ENCODE measurements at places on chromosomes 16 and 17. TPM values are rescaled to one million over a fixed set of nuclear protein-coding genes. Genes with fewer than 3 reads are reported as not detected.

SLC2A4 gene
- polyA plus RNA-seq, result 0.12 TPM

CDK3 gene
- polyA plus RNA-seq, result 9.7 TPM

SOX9 gene
- polyA plus RNA-seq, result not detected

MPP2 gene
- polyA plus RNA-seq, result 1.4 TPM

DNA sequence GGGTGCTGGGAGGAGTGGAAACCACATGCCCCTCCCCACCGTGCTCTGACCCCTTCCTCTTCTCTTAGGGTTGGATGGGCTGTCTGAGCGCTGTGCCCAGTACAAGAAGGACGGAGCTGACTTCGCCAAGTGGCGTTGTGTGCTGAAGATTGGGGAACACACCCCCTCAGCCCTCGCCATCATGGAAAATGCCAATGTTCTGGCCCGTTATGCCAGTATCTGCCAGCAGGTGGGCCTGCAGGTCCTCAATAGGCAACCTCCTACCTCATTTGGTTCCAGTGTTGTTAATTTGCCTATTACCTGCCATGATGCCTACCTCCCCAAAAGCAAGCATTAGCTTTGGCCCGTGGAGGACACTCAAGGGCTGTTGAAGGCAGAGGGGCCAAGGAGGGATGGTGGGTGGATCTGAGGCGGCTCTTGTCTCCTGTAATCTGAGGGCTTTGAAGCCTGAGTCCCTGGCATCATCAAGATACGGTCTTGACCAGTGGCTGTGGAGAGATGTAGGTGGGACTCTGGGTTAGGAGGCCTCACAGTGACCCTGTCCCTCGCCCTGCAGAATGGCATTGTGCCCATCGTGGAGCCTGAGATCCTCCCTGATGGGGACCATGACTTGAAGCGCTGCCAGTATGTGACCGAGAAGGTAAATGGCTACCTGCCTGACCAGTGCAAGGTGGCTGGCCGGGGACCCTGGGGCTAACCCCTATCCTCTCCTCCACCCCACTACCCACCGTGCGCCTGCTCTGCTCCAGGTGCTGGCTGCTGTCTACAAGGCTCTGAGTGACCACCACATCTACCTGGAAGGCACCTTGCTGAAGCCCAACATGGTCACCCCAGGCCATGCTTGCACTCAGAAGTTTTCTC, 3.4 kb downstream of the ALDOA start:
- peaks cover 24% of the 10 kb centered on the region for H3K36me3 ChIP-seq
- no peaks in the 10 kb centered on the region for H3K27me3 ChIP-seq
- no peak overlapping the region for H3K4me3 ChIP-seq
- DNase-seq, result peak; percentile 46

GRCh38 chr17:32319548-32319905, 22.4 kb downstream of the C17orf75 start:
- H3K36me3 ChIP-seq, result no peaks in the 10 kb centered on the region
- no peak overlapping the region for H3K4me3 ChIP-seq
- no peaks in the 10 kb centered on the region for H3K4me1 ChIP-seq
- H3K27me3 ChIP-seq, result peaks cover 8% of the 10 kb centered on the region
- H3K27ac ChIP-seq, result no peak overlapping the region
- DNase-seq, result peak; percentile 57

- no peak for DNase-seq
- no peaks in the 10 kb centered on the region for H3K4me1 ChIP-seq
- H3K27me3 ChIP-seq, result no peaks in the 10 kb centered on the region
- H3K27ac ChIP-seq, result no peak overlapping the region
Measured at GRCh38 chr16:51509336-51509735, 358.3 kb upstream of the SALL1 start.

GRCh38 chr16:54360681-54361080, 74.1 kb upstream of the IRX3 start:
- no peak overlapping the region for H3K27ac ChIP-seq
- no peaks in the 10 kb centered on the region for H3K36me3 ChIP-seq
- no peak for DNase-seq
- H3K4me3 ChIP-seq, result no peak overlapping the region
- no peaks in the 10 kb centered on the region for H3K27me3 ChIP-seq
- no peaks in the 10 kb centered on the region for H3K4me1 ChIP-seq

DNA sequence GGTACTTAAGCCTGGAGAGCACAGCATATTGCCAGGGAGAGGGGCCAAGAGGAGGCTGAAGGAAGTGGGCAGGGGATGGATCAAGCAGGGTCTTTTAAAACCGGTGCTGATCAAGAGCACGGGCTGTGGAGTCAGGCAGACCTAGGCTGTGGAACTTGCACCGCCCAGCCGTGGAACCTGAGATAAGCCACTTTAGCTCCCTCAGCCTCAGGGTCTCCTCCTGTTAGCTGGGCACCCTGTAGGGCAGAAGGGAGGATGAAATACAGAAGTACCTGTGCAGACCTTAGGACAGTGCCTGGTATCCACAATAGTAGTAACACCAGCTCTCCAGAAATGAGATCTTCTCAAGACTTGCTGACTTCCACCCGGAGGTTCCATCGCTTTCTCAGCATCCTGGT, 9.3 kb downstream of the ODAD4 start:
- no peak overlapping the region for H3K27ac ChIP-seq
- DNase-seq, result no peak

GRCh38 chr16:16176328-16176727, 47.0 kb downstream of the ABCC6 start:
- H3K27ac ChIP-seq, result no peak overlapping the region
- DNase-seq, result no peak
- no peaks in the 10 kb centered on the region for H3K4me1 ChIP-seq
- no peak overlapping the region for H3K4me3 ChIP-seq
- H3K27me3 ChIP-seq, result peaks cover 2% of the 10 kb centered on the region
- H3K36me3 ChIP-seq, result no peaks in the 10 kb centered on the region

CTRB2 gene
- not detected for polyA plus RNA-seq

TNP2 gene
- not detected for polyA plus RNA-seq

CMTM1 gene
- 3.0 TPM for polyA plus RNA-seq

FN3K gene
- 2.0 TPM for polyA plus RNA-seq

DNA sequence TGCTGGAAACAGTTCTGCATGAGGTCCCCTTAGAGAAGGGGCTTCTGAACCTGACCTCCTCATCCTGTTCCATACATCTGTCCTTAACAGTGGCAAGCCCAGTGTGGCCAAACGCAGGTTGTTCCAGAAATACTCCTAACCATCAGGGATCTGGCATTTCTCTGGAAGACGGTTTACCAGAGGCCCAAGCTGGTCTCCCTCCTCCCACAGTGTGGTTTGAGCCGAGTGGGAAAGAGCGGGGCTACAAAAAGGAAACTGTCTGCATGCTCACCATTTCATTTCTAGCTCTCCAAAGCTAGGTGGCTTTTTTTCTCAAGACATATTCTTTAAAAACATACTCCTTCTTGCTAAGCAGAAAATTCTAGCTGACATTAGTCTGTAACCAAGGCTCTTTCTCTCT, 6.0 kb downstream of the MXRA7 start:
- peaks cover 21% of the 10 kb centered on the region for H3K4me1 ChIP-seq
- no peaks in the 10 kb centered on the region for H3K36me3 ChIP-seq
- no peak for DNase-seq
- H3K27me3 ChIP-seq, result no peaks in the 10 kb centered on the region
- H3K27ac ChIP-seq, result no peak overlapping the region

- H3K27ac ChIP-seq, result peak overlapping the region; percentile 8
- H3K27me3 ChIP-seq, result no peaks in the 10 kb centered on the region
- DNase-seq, result peak; percentile 55
- peaks cover 20% of the 10 kb centered on the region for H3K4me1 ChIP-seq
- no peak overlapping the region for H3K4me3 ChIP-seq
- H3K36me3 ChIP-seq, result peaks cover 6% of the 10 kb centered on the region
Measured at GRCh38 chr17:45440161-45440778, 7.6 kb upstream of the ARHGAP27 start.

GRCh38 chr17:57097832-57098421, 12.9 kb downstream of the AKAP1 start:
- H3K27ac ChIP-seq, result no peak overlapping the region
- no peaks in the 10 kb centered on the region for H3K4me1 ChIP-seq
- no peak overlapping the region for H3K4me3 ChIP-seq
- H3K36me3 ChIP-seq, result no peaks in the 10 kb centered on the region
- no peaks in the 10 kb centered on the region for H3K27me3 ChIP-seq
- peak; percentile 47 for DNase-seq

DNA sequence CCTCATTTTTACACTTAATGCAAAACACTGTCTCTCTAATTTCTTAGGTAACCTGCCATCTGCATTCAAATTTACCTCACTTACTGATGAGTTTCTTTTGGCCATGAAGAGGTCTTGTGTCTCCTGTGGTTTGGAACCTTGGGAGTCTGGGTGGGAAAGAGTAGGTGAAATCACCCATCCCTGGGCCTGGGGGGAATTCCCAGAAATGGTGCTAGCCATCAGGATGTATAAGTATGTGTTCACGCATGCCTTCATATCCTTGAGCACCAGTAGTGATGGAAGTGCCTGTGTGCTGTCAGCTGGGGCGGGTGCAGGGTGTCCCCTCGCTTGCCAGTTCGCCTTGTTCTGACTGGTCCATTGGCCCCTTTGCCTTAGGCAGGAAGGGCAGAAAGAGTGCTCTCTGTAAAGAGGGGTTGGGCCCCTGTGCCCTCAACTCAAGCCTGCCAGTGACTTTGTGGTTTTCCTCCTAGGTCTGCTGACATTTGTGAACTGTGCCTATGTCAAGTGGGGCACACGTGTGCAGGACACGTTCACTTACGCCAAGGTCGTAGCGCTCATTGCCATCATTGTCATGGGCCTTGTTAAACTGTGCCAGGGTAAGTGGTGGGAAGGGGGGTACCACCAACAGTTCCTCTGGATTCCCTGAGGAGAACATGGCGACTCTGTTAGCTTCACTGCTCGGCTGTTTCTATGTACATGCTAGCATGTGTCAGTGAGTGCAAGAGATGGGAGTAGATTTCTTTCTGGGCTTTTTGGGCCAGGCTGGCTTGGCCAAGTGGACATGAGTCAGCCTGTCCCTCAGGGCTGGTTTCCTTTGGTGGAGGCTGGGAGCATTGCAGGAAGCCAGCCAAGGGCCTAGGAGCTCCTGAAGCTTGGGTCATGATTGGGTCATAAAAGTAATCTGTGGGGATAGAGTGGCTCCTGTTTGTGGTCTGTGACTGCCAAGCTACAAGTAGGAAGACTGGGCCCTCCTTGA, 23.2 kb downstream of the SLC7A6OS start:
- peaks cover 69% of the 10 kb centered on the region for H3K4me1 ChIP-seq
- DNase-seq, result peak; percentile 89
- H3K27ac ChIP-seq, result peak overlapping the region; percentile 34
- H3K27me3 ChIP-seq, result no peaks in the 10 kb centered on the region

GRCh38 chr17:82239401-82239925, 10.6 kb downstream of the SLC16A3 start:
- peaks cover 24% of the 10 kb centered on the region for H3K4me1 ChIP-seq
- no peak overlapping the region for H3K27ac ChIP-seq
- H3K4me3 ChIP-seq, result no peak overlapping the region
- DNase-seq, result no peak
- peaks cover 36% of the 10 kb centered on the region for H3K36me3 ChIP-seq
- H3K27me3 ChIP-seq, result no peaks in the 10 kb centered on the region

GRCh38 chr16:1774448-1774780, 1.5 kb upstream of the MRPS34 start:
- DNase-seq, result no peak
- peak overlapping the region; percentile 83 for H3K4me3 ChIP-seq
- no peaks in the 10 kb centered on the region for H3K36me3 ChIP-seq
- H3K27me3 ChIP-seq, result no peaks in the 10 kb centered on the region
- no peak overlapping the region for H3K27ac ChIP-seq
- H3K4me1 ChIP-seq, result peaks cover 19% of the 10 kb centered on the region

DNA sequence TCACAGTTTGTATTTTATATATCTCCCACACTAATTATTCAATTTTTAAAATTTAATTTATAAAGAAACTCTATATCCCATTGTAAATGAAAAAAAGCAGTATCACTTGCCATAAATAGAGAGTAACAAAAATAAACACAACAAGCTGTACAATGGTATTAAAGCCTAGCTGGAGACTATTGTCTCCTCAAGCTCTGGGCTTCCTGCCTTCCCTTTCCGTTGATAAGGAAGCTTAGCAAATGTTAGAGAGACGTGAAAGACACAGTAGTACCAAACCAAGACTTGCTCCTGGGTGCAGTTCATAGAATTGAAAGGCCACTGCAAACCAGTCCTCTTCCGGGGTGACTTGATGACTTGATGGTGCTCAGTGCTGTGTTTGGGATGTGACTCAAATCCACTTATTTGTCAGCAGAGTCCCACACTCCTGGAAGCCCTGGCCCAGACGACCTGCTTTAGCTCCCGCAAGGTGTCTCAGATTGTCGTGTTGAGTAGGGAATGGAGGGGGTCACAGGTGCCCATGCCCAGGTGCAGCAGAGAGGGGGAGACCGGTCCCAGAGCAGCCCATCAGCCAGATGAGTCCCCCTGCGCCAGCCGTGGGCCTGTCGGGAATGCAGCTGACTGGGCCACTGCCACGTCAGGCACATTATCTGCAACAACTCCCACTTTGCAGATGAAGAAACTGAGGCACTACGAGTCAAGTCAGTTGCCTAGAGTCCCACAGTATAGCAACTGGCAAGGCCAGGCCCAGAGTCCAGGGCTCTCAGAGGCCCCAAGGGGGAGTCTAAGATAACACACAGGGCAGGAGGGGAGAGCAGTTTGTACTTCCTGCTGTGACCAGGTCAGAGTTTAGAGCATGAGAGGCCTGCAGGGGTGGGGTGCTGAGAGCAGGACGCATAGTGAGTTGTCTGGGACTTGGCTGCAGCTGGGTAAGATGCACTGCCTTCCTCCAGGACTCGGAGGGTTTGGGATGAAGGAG, 40.5 kb downstream of the PSME3IP1 start:
- peak overlapping the region; percentile 56 for H3K27ac ChIP-seq
- peak; percentile 74 for DNase-seq
- H3K36me3 ChIP-seq, result no peaks in the 10 kb centered on the region
- no peaks in the 10 kb centered on the region for H3K27me3 ChIP-seq

SLC5A11 gene
- 0.21 TPM for polyA plus RNA-seq

ELMO3 gene
- 4.1 TPM for polyA plus RNA-seq

- no peaks in the 10 kb centered on the region for H3K27me3 ChIP-seq
- no peak for DNase-seq
- peak overlapping the region; percentile 42 for H3K27ac ChIP-seq
- H3K4me3 ChIP-seq, result no peak overlapping the region
- H3K36me3 ChIP-seq, result peaks cover 37% of the 10 kb centered on the region
Measured at GRCh38 chr17:7579834-7580603, 581 bp downstream of the CD68 start.

- H3K4me1 ChIP-seq, result no peaks in the 10 kb centered on the region
- no peak overlapping the region for H3K27ac ChIP-seq
- H3K36me3 ChIP-seq, result no peaks in the 10 kb centered on the region
Measured at GRCh38 chr16:79932572-79932971, 332.0 kb upstream of the MAF start.

ICAM2 gene
- polyA plus RNA-seq, result 2,759 TPM

- peaks cover 9% of the 10 kb centered on the region for H3K4me1 ChIP-seq
- H3K4me3 ChIP-seq, result no peak overlapping the region
- no peaks in the 10 kb centered on the region for H3K27me3 ChIP-seq
Measured at GRCh38 chr17:82331345-82331939, 2.1 kb downstream of the SECTM1 start.

- H3K4me1 ChIP-seq, result peaks cover 36% of the 10 kb centered on the region
- no peaks in the 10 kb centered on the region for H3K27me3 ChIP-seq
- H3K4me3 ChIP-seq, result no peak overlapping the region
Measured at GRCh38 chr17:17842111-17842876, 5.5 kb upstream of the SREBF1 start.

- peaks cover 3% of the 10 kb centered on the region for H3K27me3 ChIP-seq
- H3K27ac ChIP-seq, result no peak overlapping the region
- H3K36me3 ChIP-seq, result no peaks in the 10 kb centered on the region
- no peak overlapping the region for H3K4me3 ChIP-seq
Measured at GRCh38 chr16:89173174-89173921, 1.8 kb downstream of the CDH15 start.

- peaks cover 23% of the 10 kb centered on the region for H3K27me3 ChIP-seq
- no peak overlapping the region for H3K27ac ChIP-seq
- no peak overlapping the region for H3K4me3 ChIP-seq
Measured at GRCh38 chr17:50527949-50528474, 4.5 kb upstream of the EPN3 start.

C16orf95 gene
- 6.1 TPM for polyA plus RNA-seq

- DNase-seq, result no peak
- H3K4me3 ChIP-seq, result no peak overlapping the region
- H3K36me3 ChIP-seq, result no peaks in the 10 kb centered on the region
Measured at GRCh38 chr17:64125937-64126336, 4.0 kb downstream of the ERN1 start.

All from endothelial cell of umbilical vein (primary cell).